ENCODE measurements at places on chromosomes 13 and 19.

DNA sequence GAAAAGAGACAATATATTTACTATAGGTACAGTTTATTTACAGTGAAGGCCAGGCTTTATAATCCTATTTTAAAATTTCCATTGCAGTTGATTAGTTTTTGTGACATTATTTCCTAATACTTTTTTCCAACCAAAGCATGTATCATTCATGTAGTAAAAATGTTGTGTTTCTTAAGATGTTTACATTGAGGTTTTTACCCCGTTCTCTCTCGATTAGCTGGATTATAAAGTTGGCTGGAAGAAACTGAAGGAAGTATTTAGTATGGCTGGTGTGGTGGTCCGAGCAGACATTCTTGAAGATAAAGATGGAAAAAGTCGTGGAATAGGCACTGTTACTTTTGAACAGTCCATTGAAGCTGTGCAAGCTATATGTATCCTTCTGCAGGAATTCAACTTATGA lies 21.2 kb downstream of the HNRNPM start:
- DNase-seq, result no peak

GRCh38 chr19:1408300-1409203 lies 1.2 kb downstream of the DAZAP1 start:
- peak; percentile 58 for DNase-seq

GRCh38 chr19:7645656-7646425 lies 8.9 kb downstream of the STXBP2 start:
- DNase-seq, result no peak

GRCh38 chr19:1931445-1931844 lies 9.5 kb upstream of the CSNK1G2 start:
- DNase-seq, result no peak

DNA sequence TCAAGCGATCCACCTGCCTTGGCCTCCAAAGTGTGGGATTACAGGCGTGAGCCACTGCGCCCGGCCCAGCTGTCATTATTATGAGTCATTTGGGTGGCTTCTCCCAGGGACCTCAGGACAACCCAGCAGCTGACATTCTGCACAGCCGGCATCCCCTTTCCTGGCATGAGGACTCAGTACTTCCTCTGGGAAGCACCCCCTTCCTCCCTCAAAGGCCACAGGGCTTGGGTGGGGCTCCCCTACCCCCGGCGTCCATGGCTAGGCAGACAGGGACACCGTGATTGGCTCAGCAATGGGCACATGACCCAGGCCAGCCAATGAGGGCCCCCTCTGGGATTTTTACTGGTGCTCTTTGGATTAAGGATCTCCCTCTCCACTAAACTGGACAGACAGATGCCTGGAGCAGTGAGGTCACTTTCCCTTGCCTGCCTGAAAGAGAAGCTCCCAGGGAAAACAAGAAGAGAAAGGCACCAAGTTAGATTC lies 6.0 kb downstream of the KANK2 start:
- no peak for DNase-seq

GRCh38 chr13:23620211-23620610 lies 50.0 kb downstream of the TNFRSF19 start:
- no peak for DNase-seq

DNA sequence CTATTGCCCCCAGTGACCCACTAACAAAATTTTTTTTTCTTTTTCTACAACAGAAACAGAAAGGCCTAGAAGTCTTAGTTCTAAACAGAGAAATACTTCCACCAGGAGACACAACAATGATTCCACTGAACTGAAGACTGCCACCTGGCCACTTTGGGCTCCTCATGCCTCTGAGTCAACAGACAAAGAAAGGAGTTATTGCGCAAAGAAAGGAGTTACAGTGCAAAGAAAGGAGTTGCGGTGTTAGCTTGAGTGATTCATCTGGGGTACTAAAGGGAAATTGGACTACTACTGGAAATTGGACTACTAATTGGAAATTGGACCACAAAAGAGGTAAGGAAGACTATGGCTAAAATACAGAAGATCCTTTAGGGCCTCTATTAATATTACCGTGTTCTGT lies 116.6 kb downstream of the PCDH17 start:
- no peak for DNase-seq

DNA sequence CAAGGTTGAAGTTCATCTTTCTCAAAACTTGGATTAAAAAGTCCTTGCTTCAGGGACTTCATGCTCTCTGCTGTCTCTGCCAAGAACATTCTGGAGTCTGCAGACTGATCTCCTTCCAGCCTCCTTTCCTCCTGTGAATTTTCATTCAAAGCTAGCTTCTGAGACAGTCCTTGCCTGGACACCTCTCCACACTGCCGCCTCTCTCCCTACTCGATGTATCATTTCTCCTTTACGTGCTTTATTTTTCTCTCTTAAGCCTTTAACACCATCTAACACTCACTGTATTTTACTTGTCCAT lies 238.8 kb downstream of the COL4A1 start:
- DNase-seq, result no peak

- no peak for DNase-seq
Observed at GRCh38 chr19:4653793-4654436, 14.6 kb downstream of the TNFAIP8L1 start.

DNA sequence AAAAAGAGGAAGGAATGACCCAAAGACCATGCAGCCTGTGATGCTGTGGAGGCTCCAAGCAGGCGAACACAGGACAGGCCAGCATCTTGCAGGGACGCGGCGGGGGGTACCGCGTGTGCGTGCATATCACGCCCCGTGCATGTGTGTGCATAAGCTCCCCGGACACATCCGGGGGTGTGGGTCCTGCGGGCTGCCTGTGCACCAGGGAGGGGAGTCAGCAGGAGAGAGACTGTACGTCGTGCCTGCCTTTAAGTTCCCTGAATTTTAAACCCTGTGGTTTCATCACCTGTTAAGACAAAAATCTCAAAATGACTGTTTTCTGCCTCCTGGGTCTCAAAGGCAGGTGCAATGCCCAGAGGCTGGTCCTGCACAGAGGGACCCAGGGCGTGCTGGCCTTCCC lies 16.6 kb downstream of the ADAT3 start:
- no peak for DNase-seq

DNA sequence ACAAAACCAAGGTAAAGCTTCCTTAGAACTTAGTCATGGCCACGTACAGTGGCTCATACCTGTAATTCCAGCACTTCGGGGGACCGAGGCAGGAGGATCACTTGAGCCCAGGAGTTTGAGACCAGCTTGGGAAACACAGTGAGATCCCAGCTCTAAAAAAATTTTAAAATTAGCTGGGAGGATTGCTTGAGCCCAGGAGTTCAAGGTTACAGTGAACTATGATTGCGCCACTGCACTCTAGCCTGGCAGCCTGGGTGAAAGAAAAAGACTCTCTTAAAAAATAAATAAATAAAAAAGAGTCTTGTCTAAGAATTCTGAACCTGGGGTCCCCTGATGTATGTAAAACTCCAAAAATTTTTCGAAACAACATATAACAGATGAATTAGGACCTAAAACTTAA lies 34.9 kb downstream of the N4BP2L2 start:
- DNase-seq, result no peak

GRCh38 chr19:42250666-42251531 lies 4.0 kb downstream of the ERF start:
- DNase-seq, result no peak

DNA sequence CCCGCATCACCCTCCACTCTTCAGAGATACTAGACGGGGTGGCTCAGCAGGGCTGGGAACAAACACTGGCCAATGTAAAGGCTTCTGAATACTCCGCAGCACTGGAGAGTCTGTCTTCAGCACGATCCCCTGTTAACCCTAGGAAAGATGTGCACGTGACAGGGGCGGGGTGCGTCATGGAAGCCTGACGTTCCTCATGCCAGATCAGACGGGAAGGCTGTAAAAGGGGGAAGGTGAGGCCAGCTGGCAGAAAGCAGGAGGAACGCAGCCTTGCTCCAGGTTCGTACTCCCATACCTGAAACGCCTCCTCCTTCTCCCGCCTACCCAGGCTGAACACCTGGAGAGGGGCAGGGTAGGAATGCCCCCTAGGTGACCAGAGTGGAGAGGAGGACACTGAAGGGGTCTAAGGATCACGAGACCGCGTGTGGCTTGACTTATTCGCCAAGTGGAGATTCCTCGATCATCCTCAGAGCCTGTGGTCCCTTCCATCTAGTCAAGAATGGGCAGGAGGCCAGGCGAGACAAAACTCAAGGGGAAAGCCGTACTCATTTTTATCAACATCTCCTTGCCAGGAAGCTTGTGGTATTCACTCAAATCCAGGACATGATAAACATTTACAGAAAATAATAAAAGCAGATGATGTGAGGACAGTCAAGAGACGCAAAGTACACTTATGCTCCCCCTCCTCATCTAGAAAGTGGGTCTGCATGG lies 18.2 kb upstream of the FFAR2 start:
- no peak for DNase-seq

DNA sequence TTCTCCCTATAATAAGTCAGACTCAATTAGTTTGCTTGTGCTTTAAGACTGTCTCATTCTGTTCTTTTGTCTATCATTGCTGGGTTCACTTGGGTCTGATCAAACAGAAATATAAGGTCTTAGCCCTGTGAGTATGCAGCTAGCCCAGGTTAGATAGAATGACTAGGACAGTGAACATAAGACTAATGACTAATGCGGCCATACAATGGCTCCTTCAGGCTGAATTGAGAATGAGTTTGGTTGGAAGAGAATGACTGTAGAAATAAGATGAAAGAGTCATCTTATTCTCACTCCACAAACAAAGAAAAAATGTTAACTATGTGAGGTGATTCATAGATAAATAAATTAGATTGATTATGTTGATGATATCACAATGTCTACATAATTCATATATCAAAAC lies 50.1 kb upstream of the OBI1 start:
- no peak for DNase-seq

GRCh38 chr13:29125934-29126424 lies 305.8 kb downstream of the MTUS2 start:
- peak; percentile 48 for DNase-seq

DNA sequence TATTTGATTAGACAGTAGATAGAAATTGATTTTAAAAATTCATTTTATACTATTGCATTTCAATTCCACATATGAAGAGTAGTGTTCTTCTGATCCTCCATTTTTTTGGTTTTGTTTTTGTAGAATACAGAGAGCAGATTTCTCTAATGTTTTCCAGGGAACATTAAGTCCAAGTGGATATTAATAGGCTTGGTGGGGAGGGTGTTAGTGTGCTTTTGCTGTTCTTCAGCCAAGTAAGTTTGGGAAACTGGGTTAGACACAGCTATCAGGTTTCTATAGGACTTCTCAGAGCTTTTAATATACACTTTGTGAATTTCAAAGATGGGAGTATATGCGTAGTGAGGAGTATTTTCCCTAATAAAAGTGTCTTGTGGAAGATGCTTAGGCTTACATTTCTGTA lies 21.8 kb downstream of the NAA16 start:
- DNase-seq, result no peak

- DNase-seq, result no peak
Observed at GRCh38 chr13:82480415-82480814, 1401.9 kb downstream of the SLITRK1 start.

GRCh38 chr13:30466358-30466714 lies 600 bp upstream of the HMGB1 start:
- peak; percentile 46 for DNase-seq

GRCh38 chr19:12997179-12997966 lies 2.1 kb downstream of the NFIX start:
- no peak for DNase-seq

GRCh38 chr13:39821977-39822376 lies 166.5 kb downstream of the COG6 start:
- DNase-seq, result no peak

DNA sequence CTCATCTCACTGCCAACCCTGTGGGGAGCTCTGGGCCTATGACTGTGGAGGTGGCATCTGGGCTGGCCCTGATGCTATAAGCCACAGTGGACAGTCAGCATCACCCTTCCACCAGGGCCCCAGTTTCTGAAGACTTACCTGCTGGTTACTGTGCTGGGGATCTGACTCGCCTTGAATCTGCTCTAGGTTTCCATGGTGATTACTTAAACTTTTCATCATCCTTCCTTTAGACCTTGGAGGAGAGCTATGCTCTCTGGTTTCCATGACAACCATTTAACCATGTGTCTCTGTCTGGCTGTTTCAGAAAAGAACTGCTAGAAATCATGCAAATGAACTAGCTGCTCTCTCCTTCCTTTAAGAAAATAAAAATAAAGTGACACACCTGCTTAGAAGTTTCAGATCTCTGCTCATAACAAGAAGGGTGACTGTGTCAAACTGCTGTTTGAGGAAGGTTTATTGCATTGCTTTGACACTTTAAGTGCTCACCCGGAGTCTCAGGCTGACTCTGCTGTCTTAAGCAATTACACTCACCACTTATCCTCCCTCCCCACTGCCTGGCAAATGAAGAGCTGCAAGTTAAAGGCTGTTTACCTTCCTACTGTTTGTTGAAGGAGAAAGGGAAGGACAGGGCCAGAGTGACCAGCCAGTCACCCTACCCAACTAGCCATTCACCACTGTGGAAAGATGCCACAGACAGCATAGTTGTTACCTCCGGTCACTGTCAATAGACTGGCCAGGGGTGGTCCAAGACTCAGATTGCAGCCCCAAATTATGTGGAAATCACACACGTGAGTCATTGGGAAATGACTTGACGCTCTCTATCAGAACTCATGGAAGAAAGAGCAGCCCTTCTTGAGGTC lies 87.6 kb downstream of the HSPH1 start:
- DNase-seq, result no peak

DNA sequence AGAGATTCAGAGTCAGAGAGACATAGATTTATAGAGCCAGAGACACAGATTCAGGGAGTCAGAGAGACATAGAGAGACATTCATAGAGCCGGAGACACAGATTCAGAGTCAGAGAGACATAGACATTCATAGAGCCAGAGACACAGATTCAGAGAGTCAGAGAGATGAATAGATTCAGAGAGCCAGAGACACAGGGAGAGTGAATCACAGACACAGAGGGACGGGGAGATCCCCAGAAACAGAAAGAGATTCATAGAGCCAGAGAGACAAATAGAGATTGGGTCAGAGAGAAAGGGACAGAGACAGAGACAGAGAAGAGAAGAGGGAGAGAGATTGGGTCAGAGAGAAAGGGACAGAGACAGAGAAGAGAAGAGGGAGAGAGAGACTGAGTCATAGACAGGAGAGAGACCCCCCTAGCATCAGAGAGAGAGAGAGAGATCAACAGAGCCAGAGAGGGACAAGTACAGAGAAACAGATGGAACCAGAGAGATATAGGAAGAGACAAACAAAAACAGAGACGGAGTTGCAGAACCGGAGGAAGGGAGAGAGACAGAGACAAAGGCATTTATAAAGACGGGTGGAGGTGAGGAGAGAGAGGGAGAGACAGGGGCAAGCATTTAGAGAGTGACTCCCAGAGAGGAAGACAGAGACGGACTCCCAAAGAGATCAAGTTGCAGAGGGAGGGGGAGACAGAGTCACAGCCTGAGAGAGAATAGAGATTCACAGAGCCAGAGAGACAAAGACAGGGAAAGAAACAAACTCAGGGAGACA lies 1.1 kb upstream of the PRKCG start:
- DNase-seq, result no peak
